Fibroblast of skin of back (primary cell): ENCODE measurements at places on chromosomes 5 and 9.

GRCh38 chr9:82191082-82191770 lies 202.7 kb downstream of the SPATA31D1 start:
- DNase-seq = no peak

DNA sequence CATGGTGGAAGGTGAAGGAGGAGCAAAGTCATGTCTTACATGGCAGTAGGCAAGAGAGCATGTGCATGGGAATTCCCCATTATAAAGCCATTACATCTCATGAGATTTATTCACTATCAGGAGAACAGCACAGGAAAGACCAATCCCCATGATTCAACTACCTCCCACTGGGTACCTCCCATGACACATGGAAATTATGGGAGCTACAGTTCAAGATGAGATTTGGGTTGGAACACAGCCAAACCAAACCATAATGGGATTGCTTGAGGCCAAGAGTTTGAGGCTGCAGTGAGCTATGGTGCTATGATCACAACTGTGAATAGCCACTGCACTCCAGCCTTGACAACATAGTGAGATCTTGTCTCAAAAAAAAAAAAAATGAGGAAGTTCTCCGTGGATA lies 581.8 kb downstream of the TAF11L14 start:
- peak; percentile 17 for DNase-seq

DNA sequence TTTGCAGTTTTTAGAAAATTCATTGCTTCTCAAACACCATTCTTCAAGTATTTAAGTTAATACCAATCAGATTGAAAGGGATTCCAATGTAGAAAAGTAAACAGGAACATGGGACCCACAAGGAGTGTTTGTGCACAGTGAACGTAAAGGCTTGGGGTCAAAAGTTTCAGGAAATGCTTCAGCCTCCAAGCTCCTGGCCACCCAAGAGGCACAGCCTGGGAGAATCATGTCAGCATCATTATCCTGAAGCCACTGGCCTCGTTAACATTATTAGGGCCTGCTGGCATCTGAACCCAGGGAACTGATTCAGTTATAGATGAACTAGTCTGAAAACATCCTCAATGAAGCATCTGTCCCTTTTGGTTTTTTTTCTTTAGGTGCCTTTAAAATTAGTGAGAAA lies 122.9 kb downstream of the NXNL2 start:
- DNase-seq = peak; percentile 68

- no peak for DNase-seq
Measured at GRCh38 chr9:18185196-18185595, 288.8 kb upstream of the ADAMTSL1 start.

- no peak for DNase-seq
Measured at GRCh38 chr5:1003296-1003937, 5.2 kb upstream of the NKD2 start.

GRCh38 chr9:126149661-126150060 lies 177.0 kb upstream of the MVB12B start:
- no peak for DNase-seq

GRCh38 chr9:72753266-72753893 lies 199.5 kb downstream of the ALDH1A1 start:
- DNase-seq = peak; percentile 19

GRCh38 chr5:65043843-65044359 lies 275.2 kb downstream of the CWC27 start:
- no peak for DNase-seq

- DNase-seq = no peak
Measured at GRCh38 chr9:93580654-93581380, 4.4 kb downstream of the PHF2 start.

DNA sequence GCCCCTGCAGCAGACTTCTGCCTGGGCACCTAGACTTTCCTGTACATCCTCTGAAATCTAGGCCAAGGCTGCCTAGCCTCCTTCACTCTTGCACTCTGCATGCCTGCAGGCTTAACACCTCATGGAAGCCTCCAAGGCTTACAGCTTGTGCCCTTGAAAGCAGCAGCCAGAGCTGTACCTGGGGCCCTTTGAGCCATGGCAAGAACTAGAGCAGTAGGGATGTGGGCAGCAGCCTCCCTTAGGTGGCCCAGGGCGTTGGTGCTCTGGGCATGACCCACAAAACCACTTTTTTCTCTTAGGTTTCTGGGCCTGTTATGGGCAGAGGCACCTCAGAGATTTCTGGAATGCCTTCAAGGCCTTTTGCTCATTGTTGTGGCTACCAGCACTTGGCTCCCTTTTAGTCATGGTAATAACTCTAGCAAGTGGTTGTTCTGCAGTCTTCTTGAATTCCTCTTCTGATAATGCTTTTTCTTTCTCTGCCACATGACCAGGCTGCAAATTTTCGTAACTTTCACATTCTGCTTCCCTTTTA lies 606.2 kb downstream of the TLE4 start:
- DNase-seq = no peak

DNA sequence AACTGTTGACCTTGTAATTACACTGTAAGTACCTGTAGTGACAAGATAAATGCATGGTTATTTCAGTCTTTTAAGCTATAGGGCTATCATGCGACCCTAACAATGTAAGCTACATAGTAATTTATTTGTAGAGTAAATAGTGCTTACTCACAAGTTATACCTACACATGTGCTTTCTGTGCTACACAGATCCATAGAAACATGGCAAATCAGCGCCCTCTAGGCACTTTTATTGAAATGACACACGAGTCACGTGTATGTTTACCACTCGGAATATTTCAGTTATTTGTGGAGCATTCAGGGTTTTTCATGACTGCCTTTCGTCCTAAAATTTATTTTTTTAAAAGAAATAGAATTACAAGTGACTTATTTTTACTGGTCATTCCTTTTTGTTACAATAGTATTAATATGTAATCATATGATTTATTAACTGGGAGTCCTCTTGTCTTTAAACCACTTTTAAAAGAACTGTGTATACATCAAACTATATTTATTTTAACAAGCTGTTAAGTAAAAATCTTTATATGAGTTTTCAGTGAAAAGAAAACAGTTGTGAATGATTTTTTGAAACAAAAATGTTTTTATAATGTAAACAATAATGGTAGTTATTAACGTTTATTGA lies 1242.3 kb upstream of the WWC1 start:
- peak; percentile 44 for DNase-seq

DNA sequence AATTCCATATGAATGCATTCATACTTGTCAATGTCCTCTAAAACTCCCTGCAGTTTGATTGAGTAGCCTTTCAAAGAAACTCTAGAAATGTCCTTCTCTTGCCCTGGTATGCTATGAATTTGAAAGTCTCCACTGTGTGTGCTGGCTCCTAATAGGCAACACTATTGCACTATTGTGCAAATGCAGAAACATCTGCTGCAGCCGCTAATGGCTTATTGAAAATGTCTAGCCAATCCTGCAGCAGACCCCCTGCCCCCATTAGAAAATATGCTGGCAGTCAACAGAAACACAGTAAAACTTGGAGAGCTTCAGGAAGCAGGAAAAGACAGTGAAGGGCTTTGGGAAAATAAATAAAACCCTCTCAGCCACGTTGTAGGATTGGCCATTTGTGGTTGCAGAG lies 87.3 kb upstream of the GRAMD2B start:
- peak; percentile 28 for DNase-seq

DNA sequence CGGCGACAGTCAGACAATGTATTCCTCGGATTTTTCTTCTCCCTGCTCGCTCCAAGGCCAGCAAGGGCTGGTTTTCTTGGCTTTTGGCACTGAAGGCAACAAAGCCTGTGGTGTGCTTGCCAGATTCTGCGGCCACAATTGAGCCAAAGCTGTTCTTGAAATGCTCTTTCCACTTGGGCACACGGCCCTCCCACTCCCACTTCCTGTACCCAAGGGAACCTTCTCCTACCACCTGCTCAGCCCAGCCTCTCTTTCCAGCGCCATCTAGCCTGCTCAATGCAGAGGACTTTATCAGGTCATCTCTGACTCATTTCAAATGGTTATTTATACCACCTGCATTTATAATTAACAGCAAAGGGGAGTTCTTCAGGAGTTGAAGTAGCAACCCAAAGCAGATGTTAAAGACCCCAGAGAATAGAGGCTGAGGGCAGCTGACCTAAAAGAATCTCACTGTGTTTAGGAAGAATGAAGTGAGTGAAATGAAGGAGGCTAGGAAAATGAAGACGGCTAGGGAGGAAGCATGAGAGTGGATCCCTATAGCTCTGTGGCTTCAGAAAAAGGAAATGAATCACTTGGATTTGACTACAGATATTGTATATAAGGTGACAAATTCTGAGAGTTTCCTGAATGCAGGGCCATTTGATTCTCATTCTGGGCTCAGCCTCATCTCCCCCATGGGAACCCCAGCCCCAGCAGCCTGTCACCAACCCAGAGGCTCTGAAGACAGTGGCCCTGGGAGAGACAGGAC lies 439.0 kb downstream of the ENC1 start:
- DNase-seq = peak; percentile 63

DNA sequence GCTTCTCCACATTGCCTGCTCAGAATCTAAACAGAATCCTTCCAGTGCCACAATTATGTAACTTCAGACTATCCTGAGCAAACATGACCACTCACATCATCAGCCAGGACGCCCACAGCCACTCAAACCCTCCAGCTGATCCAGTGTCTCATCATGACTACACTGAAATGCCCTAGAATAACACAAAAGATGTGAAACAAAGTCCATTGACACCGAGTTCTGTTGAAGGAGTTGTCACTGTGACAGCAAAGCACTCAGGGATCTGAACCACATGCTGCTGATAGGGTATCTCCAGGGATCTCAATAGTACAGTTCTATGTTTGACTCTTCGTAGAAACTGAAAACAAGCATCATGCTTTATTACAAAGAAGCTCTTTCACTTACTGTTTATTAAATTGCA lies 150.2 kb downstream of the GABBR2 start:
- no peak for DNase-seq

DNA sequence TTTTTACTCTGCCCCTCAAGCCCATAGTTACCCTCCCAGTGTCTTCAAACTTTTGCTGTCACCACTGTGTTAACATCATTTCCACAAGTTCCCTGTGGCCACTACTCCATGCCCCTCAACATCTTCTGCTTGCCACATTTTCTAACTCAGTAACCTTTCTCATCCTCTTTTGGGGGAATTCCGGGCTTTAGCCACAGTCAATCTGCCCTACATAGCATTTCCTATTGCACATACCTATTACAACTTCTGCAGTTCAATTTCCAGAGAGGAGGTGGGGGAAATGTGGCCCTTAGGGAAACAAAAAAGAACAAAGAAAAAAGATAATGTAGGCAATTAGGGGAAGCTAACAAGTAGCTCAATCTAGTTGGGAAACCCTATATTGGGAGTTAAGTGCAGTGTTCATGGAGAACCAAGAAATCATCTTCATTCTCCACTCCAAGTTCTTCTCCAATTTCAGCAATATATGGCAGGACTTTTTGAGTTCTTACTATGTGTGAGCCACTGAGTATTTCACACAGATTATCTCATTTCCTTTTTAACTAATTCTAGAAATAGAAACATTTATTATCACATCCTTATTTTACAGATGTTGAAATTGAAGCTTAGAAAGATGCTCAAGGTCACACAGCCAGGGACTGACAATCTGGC lies 40.2 kb upstream of the LPAR1 start:
- DNase-seq = no peak

DNA sequence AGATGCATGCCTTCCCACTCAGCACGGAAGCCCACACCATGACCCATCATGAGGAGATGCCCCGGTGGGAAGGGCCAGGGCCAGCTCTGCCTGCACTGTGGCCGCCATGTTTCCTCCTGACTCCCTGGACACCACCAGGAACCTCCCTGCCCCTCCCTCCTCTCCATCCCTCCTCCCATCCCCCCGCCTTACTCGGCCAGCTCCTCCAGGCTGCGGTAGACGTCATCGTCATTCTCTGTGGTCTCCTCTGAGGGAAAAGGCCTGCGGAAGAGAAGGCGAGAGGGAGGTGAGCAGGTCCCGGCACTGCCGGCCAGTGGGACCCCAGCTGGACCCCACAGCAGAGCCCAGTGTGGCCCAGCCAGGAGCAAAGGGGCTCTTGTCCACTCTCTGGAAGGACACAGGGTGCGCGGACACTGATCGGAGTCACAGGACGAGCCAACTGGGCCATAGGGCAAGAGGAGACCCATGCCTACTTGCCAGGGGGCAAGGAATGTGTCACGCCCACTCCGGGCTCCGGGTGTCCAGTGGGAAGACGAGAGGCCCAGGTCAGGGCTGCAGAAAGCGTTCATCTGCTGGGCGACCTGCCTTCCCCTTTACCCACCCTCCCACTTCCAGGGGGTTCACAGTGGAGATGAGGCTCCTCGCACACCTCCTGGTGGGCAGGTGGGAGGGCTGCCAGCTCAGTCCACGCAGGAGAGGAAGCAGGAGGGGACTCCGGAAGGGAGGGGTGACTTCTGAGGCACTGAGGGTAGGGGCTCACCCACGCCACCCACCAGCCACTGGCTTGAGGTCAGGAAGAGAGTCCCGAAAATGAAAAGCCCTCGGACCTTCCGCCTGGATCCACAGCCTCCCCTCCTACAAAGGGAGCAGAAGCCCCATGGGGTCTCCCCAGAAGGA lies 96.2 kb upstream of the SARDH start:
- DNase-seq = no peak

- no peak for DNase-seq
Measured at GRCh38 chr9:7075154-7075553, 317.4 kb downstream of the KDM4C start.

- no peak for DNase-seq
Measured at GRCh38 chr9:121189006-121189405, 12.7 kb downstream of the RAB14 start.

DNA sequence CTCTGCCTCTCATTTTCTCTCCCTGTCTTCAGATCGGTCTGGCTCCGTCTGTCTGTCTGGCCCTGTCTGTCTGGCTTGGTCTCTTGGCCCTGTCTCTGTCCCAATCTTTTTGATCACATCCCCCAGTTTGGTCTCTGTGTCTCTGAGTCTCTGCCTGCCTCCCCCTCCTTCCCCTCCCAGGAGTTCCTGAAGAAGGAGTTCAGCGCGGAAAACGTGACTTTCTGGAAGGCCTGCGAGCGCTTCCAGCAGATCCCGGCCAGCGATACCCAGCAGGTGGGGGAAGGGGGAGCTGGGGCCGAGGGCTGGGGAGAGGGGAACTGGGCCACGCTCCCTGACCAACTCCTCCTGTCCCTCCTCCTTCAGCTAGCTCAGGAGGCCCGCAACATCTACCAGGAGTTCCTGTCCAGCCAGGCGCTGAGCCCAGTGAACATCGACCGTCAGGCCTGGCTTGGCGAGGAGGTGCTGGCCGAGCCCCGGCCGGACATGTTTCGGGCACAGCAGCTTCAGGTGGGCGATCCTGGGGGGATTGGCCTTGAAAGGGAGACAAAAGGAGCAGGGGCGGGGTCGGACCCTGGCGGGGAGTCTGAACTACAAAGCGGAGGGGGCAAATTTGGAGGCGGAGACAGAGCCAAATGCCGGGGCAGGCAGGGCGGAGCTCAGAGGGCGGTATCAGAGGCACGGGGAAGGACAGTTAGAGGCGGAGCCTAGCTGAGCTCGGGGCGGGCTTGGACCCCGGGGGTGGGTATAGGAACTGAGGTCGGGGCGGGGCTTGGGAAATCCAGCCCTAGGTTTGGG lies 9.0 kb downstream of the RGS14 start:
- peak; percentile 87 for DNase-seq

- no peak for DNase-seq
Measured at GRCh38 chr5:90569084-90569483, 10.5 kb downstream of the ADGRV1 start.

DNA sequence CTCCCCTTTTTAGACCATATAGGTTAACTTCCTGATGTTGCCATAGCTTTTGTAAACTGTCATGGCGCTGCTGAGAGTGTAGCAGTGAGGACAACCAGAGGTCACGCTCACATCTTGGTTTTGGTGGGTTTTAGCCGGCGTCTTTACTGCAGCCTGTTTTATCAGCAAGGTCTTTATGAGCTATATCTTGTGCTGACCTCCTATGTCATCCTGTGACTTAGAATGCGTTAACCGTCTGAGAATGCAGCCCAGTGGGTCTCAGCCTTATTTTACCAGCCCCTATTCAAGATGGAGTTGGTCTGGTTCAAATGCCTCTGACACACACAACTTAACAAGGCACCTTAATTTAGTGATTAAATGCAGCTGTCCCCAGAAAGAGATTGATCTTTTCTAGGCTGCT lies 23.9 kb upstream of the KDM4C start:
- DNase-seq = no peak
